Globus pallidus (tissue), 1 donor: ENCODE measurements at places on chromosomes 7 and 10.

GRCh38 chr7:25565949-25566348 is 337.7 kb upstream of the NPVF start:
- DNase-seq, result peak; percentile 62

- no peak for DNase-seq
These were observed 181.4 kb downstream of the IPMK start for GRCh38 chr10:58086144-58086762.

GRCh38 chr10:118800920-118801319 is 46.1 kb upstream of the CACUL1 start:
- no peak for DNase-seq

GRCh38 chr10:67819768-67820204 is 18.2 kb downstream of the DNAJC12 start:
- DNase-seq, result no peak

DNA sequence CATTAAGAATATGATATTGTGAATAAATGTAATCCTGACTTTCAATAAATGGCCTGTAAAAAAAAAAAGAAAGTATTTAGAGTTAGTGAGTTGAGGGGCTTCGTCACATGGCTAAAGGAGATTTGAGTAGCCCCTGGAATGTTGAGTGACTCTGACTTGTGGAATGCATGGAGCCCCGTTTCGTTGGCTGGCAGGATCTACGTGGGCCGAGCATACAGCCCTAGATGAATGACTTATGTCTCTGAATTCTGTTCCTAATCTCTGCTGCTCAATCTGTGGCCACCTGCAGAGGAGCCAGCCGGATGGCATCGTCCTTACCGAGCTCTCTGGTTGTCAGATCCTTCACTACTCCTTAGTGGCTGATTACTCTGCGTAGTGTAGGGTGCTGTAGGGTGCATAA is 155.7 kb downstream of the MGMT start:
- DNase-seq, result no peak

- no peak for DNase-seq
These were observed 119.8 kb downstream of the ZNF736 start for GRCh38 chr7:64433590-64433989.
